ENCODE measurements at places on chromosomes 1 and 21.

GRCh38 chr1:176904057-176904751 is 260.3 kb downstream of the ASTN1 start:
- DNase-seq = no peak

- DNase-seq = no peak
These were observed 2.4 kb downstream of the ELAPOR1 start for GRCh38 chr1:109116286-109116685.

GRCh38 chr1:94462606-94463005 is 44.4 kb downstream of the ABCD3 start:
- DNase-seq = no peak

- no peak for DNase-seq
These were observed 19.5 kb upstream of the DDR2 start for GRCh38 chr1:162612606-162613400.

GRCh38 chr1:150514913-150515327 is 632 bp upstream of the FALEC start:
- no peak for DNase-seq

- no peak for DNase-seq
These were observed 43.2 kb upstream of the C1orf185 start for GRCh38 chr1:51058858-51059257.
